ENCODE measurements at places on chromosomes 16 and 17. TPM values are rescaled to one million over a fixed set of nuclear protein-coding genes. Genes with fewer than 3 reads are reported as not detected.

Gene BRD7
- total RNA-seq = 59.3 TPM

Gene RUNDC3A
- 8.0 TPM for total RNA-seq

Gene LGALS9B
- not detected for total RNA-seq

GRCh38 chr16:77373726-77374125 lies 61.1 kb downstream of the ADAMTS18 start:
- DNase-seq = no peak

All from adrenal gland (tissue), 19 donors.